ENCODE measurements at places on chromosomes 7 and 10.

- no peak for DNase-seq
Observed at GRCh38 chr7:40509287-40509996, 374.6 kb downstream of the SUGCT start.

GRCh38 chr10:84269162-84269561 is 24.3 kb downstream of the RGR start:
- no peak for DNase-seq

GRCh38 chr7:21829731-21830130 is 116.0 kb downstream of the CDCA7L start:
- no peak for DNase-seq

DNA sequence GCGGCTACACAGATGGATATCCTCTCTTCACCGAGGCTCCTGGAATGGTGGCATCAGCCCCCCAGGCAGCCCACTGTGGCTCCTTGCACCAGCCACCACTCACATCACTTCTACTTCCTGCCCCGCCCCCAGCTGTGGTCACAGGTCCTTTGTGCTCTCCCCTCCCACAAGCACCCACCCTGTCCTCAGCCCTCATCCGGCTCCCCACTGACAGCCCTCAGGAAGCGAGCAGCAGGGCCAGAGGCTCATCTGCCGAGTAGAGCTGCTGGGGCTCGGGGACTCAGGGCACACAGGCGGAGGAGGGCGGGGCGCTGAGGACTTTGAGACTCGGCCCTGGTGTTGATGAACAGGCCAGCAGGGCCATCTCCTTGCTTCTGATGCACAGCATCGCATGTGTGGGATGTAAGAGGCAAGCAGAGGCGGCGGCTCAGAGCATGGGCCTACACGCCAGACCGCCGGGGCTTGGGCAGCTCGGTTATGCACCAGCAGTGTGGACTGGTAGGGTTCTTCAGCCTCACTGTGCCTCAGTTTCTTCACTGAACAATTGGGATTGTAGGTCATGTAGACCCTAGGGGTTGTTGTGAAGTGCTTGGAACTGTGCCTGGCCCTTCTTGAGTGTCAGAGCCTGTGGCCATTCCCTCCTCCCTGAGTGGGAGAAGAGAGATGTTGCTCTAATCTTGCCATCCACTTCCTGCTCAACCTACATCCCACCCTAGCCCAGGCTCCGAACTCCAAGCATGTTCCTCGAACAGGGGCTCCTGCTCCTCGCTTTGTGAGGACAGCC is at the start of gene PRF1:
PRF1 (minus strand) TSS at position 77 of the 784 bp plus-strand sequence. CDS start 1,839 bp downstream, outside the sequence.
- DNase-seq = peak; percentile 80

DNA sequence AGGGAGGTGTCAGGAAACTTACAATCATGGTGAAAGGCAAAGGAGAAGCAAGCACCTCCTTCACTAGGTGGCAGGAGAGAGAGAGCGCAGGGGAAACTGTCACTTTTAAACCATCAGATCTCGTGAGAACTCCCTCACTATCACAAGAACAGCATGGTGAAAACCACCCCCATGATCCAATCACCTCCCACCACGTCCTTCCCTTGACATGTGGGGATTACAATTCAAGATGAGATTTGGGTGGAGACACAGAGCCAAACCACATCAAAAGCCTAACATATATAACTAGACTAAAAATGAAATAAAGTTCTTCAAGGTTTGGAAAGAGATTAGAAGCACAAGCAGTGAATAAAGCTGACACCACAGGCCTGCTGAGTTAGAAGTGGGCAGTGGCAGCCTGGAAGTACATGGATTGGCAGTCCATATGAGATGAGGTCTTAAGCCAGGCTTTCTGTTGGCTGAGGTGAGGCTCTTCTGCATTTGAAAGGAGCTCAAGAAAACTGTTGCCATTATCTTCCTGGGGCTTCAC is 96.4 kb upstream of the MDFIC start:
- DNase-seq = peak; percentile 12

- DNase-seq = no peak
Observed at GRCh38 chr7:101125989-101126650, 784 bp upstream of the SERPINE1 start.

GRCh38 chr7:1944619-1945210 is 274.6 kb downstream of the ELFN1 start:
- no peak for DNase-seq

DNA sequence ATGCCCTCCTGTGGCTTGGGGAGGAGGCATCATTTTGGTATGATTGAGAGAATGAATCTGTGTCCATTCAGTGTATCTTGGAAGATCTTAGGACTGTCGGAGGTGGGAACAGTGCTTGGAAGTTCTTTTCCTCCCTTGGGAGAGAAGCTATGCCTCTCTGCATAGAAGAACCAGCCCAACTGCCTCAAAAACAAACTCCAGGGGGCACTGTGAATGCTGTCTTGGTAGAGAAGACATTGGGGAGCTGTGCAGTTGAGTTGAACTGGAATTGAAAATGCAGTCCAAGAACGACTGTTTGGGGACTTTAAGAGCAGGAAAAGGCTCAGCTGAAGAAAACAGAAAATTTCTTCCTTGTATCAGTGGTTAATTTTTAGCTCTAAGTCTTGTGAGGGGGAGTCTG is 4.9 kb upstream of the GJD4 start:
- no peak for DNase-seq

Measured in CD4-positive, alpha-beta T cell treated with Interleukin-2 at 100 ng/mL for 4 hours (primary cell).